ENCODE measurements at places on chromosomes 1 and 21.

- DNase-seq = peak; percentile 46
Observed at GRCh38 chr1:1013922-1014648, 788 bp downstream of the ISG15 start.

DNA sequence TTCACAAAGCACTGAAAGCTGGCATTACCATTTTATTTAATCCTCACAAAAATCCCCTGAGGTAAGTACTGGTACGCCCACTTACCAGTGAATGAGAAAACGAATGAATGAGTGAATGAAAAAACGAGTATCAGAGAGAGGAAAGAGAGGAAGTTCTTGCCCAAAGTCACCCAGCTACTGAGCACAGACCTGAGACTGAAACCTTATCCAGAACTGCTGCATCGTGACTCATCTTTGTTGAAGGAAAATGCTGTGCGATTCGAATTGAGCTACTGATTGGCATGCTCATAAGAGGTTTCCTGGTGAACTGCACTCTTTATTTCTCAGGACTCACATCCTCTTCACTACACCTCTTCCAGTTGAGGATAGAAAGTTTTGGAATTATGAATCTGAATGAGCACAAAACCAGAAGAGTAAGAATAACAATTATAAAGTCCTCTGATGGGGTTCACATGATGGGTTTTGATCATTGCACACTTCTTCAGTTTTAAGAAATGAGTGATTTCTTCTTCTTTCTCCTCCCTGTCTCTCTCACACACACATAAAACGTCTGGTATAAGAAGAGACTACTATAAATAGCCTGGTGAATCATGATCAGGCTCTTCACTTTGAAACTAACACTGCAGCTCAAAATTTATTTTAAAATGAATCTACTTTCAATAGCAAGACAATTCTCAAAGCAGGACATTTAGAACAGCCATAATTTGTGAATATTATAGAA, 32.1 kb downstream of the IL12RB2 start:
- no peak for DNase-seq

GRCh38 chr1:195082183-195082582, 1526.1 kb downstream of the KCNT2 start:
- DNase-seq = no peak

GRCh38 chr1:109846846-109847245, 63.8 kb upstream of the CSF1 start:
- no peak for DNase-seq

DNA sequence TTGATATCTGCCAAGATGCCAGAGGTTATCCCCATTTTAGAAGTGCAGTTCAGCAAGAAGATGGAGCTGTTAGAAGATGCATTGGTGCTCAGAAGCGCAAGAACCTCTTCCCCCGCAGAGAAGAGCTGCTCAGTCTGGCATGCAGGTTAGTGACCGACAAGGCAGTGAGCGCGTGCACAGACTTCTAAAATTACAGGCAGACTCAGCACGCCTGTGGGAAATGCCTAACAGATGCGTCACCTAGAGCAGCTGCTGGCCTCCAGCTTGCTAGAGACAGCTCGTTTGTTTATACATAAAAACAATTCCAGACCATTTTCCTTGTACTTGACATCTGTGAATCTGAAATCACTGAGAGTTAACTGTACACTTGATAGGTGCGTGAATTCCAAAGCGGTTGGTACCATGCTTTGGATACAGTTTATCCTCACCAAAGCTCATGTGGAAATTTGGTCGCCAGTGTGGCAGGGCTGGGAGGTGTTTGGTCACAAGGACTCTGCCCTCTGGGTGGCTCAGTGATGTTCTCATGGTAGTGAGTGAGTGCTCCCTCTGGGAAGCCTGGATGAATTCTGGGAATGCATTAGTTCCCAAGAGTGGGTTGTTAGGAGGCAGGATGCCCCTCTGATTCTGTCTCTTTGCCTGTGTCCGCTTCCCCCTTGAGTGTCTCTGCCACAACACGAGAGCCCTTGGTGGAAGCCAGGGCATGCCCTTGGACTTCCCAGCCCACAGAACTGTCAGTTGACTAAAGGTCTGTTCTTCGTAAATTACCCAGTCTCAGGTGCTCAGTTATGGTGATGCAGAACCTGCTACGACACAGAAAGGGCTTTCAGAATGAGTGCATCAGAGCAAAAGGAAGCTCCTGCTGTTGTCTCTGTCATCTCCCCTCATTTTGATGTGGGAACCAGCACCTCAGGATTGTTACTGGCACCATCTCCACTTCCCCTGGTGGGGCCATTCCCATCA, 24.4 kb downstream of the SNAP47 start:
- DNase-seq = peak; percentile 87

DNA sequence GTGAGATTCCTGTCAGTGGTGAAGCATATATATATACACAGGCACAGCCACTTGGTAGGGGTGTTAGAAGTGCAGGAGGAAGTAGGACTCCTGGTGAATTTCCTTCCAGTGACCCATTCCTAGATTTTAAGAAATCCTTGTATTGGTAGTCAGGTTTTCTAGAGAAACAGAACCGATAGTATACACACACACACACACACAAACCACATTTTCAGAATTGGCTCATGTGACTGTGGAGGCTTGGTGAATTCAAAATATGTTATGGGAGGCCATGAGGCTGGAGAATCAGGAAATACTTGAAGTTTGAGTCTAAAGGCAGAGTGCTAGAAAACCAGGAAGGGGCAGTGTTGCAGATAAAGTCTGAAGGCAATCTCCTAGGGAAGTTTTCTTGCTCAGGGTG, 114.2 kb downstream of the FCRL5 start:
- no peak for DNase-seq

GRCh38 chr1:32228771-32229170, 6.6 kb downstream of the EIF3I start:
- no peak for DNase-seq

DNA sequence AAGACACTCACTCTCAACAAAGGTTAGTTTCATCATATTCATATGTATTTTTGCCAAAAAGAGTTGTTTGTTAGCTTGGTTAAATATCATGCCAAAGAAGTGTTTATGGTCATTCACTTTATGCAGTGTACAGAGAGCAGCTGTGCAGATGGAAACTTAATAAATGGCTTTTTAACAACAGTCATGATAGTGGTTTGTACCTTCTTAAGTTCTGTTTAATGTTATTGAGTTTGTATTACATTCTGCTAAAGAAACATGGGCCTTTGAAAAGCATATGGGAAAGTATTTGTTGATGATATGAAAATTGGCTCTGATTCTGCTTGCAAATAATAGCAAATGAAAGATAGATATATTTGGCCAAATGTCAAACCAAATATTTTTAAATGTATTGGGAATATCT, 607.3 kb downstream of the NCAM2 start:
- DNase-seq = no peak

GRCh38 chr1:207006914-207007313, 25.6 kb downstream of the C1orf116 start:
- DNase-seq = no peak

DNA sequence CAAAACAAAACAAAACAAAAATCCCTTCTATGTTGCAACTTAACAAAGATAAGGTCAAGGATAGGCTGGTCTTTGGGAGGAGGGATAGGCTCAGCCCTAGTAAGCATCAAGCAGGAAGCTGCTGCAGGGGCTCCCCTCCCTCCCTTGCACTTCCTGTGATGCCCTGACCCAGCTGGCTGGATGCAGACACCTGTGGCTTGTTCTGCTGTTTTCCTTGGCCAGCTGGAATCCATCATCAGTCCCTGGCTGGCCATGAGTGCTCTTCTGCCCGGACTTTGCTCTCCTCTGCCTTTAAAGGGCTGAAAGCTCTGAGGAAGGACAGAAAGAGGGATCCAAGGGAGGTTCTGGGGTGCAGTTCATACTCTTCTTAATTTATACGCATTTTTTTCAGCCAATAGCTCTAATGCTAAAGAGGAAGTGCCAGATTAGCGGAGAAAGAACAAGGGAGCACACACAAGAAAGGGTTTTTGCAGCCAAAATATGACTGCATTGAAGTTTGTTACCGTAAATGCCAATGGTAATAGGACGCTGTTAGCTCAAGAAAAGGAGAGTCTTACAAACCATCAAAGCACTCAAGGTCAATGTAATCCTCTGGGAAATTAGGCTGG, 19.9 kb upstream of the UBE2U start:
- DNase-seq = no peak

Measured in NCI-H1694 (cell line).